Suppressor macrophage treated with lipopolysaccharide for 4 hours (primary cell): ENCODE measurements at places on chromosomes 2 and 18.
A peak's percentile ranks its signal among the peaks of the same experiment; 100 is the strongest.

DNA sequence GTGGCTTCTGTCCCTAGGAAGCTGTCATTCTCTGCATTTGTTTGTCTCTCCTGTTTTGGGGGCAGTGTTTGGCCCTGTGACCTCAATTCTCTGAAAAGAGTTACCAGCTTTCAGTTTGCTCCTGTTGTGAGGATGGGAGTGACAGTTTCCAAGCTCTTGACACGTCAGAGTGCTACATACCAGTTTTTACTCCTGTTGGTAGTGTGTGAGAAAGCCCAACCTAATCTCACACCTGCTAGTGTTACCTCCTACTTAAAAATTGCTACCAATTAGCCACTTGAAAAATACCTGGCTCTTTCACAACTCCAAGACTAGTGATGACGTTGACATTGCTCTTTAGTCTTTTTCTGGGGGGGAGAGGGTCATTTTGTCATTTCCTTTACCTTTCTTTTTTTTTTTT, 14.1 kb downstream of the SKA1 start:
- DNase-seq, result no peak

- DNase-seq, result peak; percentile 84
Observed at GRCh38 chr2:37925063-37925897, at the start of gene RMDN2. TSS of gene RMDN2 (plus strand) at chr2:37925287. CDS start at chr2:37929278, 3,991 bp downstream.

- no peak for DNase-seq
Observed at GRCh38 chr2:54772110-54772509, 48.6 kb downstream of the EML6 start.

DNA sequence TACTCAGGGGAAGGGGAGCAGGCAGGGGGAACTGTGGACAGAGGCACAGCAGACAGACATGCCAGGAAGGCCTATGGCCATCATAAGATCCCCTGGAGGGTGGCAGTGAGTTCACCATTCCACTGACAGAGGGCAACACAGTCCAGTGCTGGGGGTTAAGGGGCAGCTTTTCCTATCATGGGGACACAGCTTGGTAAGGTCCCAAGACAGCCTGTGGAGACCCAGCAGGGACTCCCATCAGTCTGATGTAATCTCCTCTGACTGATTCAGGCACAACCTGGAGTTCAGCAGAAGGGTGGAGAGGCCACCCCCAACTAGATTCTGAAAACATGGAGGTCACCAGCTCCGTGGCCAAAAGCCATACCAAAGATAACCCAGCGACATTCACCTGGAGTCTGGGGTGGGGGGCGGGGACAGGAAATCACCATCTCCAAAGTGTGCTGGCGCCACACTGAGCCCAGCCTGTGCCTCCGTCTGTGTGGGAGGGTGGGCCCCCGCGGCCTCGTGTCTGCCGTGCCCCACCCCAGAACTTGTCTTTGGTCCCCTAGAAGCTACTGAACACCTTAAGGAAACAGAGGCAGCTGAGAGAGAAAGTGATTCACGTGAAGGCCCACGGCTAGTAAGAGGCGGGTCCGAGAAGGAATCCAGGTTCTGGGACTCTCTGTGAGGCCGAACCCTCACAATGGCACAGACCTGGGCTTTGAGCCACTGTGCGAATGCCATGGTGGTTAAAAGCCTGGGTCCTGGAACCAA, 28.6 kb downstream of the DNMT3A start:
- no peak for DNase-seq

GRCh38 chr18:69490072-69490471, 89.4 kb downstream of the DOK6 start:
- DNase-seq, result no peak

DNA sequence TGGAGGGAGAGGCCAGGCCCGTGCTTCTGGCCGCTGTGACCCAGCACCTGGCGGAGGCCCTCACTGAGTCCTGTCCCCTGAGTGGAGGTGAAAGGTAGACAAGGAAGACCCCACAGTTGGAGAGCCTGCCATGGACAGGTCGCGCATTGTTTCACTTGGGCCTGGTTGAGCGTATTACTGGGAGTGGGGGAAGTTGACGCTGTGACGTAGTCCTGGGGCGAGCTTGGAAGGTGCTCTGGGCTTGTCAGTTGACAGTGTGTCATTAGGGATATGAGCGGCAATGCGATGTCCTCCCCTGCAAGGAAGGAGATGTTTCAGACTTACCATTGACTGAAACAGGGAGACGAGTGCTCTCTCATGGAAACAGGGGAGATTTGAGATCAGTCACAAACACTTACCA, 127.1 kb downstream of the SH3RF3 start:
- DNase-seq, result no peak
